ENCODE measurements at places on chromosomes 7 and 10.

DNA sequence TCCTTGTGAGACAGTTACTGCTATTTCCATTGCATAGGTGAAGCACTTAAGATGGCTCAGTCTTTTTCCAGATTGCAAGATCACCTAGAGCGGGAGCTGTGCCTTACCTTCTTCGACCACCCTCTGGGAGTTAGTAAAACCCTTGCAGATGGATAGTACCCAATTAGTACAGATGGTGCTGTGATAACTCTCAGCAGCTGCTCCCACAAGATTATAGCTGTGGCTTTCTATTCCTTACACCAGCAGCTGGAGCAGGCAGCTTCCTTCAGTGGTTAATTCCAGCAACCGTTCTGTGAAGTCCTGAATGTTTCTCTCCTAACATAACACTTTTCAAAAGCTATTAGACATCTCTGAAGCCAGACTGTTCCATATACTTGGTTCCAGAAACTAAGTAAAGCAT is 796.8 kb downstream of the XPNPEP1 start:
- no peak for DNase-seq

- DNase-seq: no peak
Measured at GRCh38 chr7:52825611-52826010, 209.8 kb upstream of the POM121L12 start.

DNA sequence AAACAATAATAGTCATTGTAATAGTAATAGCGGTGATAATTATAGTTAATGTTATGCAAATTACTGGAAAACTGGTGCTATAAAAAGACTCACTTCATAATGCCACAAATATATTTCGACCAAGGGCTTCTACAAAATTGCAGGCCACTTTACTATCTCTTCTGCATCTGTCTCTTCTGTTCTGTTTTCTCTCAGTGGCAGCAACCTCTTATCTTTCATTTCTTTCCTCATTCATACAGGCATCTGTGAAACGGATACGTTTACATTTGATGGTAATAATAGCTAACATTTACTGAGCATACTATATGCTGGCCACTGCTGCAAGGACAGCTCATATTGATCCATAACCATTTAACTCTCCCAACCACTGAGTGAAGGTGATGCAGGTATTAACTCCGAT is 537.4 kb upstream of the PFKP start:
- DNase-seq: no peak

- DNase-seq: peak; percentile 10
Measured at GRCh38 chr7:131948434-131949053, 392.1 kb upstream of the PODXL start.

DNA sequence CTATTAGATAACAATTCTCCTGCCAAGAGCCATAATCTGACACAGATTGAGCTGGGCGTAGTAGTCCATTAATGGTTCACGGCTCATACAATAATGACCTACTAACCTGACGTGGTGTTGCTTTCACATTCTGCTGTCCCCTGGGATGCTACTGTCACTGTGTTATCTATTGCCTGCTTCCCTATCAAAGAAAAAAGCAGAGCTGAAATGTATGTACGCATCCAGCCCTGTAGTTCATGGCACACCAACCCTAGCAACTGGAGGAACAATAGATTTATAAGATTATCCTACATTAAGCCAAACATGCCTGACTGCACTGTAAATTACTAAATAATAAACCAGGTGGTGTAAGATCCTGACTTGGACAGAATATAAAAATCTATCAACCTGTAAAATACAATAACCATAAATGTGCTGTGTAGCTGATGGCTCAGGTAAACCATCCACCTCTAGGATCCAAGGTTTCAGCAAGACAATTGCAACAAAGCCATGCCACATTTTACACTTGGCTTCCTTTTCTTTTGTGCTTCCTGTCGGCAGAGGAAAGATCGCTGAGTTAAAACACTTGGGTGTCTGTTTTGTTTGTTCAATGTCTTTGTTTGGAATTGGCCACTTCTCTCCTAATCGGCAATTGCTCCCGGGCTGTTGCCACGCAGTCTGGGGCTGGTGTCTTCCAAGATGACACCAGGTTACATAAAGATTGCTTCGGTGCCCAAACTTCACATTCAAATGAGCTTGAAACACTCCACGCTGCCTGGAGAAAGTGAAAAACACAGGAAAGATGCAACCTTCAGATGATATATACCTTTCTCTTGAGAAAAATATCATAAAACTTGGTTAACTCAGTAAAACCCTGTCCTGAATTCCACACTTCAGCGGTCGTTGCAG is 143.9 kb upstream of the MGMT start:
- no peak for DNase-seq

- no peak for DNase-seq
Measured at GRCh38 chr7:145916776-145917175, 199.8 kb upstream of the CNTNAP2 start.

DNA sequence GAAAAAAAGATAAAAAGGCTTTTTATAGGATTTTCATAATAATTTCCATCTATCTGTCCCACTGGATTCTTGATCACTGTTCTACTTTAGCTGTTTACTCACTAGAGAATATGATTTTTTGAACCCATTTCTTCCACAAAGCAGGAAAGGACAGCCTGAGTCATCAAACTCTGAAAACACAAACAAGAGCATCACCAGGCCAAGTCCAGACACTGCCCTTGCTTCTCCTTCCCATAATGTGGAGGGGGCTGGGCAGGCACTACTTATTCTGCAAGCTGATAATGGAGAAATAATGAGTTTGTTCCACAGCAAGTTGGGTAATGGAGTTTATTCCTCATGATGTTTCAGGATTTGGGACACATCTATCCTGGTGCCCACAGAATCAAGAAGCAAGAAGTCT is 13.0 kb upstream of the KCNIP2 start:
- DNase-seq: no peak

DNA sequence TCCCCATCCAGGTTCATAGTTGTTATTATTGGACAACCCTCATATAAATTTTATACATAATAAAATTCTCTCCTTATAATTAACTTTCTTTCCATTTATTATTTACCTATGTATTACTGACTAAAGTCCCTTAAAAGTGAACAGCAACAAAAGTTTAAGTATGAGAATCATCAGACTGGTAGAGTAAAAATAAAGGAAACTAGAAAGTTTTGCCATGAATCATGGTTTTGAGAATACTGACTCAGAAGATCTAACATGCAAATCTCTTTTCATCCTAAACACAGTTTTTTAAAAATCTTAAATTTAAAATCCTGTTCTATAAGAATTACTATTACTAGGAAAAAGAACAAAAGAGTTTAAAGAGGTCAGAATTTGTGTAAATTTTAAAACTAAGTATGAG is 32.1 kb downstream of the HERC4 start:
- DNase-seq: no peak

- DNase-seq: no peak
Measured at GRCh38 chr7:38568497-38568896, 62.7 kb downstream of the AMPH start.

GRCh38 chr7:128908750-128909624 is 1.5 kb downstream of the KCP start:
- DNase-seq: no peak

DNA sequence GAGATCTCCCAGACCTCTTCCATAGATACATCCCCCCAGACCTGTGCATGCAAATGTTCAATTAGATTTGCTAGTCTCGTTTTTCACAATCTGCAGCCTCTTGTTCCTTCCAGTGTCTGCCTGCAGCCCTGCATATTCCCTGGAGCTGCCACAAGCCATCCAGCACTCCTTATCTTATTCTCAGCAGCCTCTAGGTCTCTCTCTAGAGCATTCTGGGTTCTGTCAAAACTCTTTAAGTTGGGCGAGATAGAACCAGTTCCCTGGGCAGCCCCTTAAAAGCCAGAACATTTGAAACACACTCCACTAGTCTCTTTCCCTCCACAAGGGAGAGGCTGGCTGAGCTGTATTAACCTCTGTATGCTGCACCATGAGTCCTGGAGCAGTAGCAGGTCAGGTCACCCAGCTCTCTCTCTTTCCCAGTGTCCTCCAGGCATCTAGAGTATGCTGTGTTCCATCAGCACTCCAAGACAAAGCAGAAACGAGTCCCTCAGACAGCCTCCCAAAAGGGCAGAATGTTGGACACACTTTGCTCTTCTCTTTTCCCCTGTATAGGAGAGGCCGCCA is 20.6 kb upstream of the MCM10 start:
- DNase-seq: no peak

- DNase-seq: no peak
Measured at GRCh38 chr10:114208351-114208750, 29.2 kb downstream of the TDRD1 start.

DNA sequence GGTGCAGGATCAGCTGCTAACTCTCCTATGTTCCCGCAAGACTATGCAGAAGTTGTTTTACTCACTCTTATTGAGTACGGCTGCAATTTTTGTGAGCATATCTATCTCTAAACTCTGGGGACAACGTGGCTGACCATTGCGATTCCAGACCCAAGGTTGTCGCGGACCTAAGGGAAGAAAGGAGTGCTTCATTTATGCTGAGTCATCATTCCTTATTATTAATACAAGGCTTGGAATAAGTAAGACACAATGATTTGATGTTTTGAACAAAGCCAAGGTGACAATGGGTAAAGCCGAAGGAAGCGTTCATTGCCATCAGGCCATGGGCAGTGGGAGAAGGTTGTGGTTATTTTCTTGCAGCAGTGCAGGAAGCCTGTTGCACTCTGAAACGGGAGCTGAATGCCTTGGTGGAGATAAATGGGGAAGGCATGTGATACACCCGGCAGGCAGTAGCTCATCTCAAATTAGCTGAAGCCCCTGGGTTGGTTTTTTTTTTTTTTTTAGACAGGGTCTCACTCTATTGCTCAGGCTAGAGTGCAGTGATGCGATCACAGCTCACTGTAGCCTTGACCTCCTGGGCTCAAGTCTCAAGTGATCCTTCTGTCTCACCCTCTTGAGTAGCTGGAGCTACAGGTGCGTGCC is 605.7 kb downstream of the TYW1 start:
- no peak for DNase-seq

DNA sequence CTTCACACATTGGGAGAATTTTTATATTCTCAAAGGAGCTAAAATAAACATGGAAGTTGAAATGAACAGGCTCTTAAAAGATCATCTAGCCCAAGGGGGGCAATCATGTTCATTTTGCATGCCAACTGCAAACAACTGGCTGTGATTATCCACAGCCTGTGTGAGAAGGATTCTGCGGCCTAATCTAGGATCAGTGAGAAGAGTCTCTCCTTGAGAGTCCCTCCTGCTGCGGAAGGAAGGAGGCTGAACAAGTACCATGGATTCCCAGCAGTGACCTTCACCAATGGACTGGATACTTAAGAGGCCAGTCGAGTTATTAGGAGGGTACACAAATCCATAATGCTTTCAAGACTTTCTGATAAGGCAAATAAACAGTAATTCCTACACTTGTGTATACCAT is 76.7 kb downstream of the IGF2BP3 start:
- no peak for DNase-seq

DNA sequence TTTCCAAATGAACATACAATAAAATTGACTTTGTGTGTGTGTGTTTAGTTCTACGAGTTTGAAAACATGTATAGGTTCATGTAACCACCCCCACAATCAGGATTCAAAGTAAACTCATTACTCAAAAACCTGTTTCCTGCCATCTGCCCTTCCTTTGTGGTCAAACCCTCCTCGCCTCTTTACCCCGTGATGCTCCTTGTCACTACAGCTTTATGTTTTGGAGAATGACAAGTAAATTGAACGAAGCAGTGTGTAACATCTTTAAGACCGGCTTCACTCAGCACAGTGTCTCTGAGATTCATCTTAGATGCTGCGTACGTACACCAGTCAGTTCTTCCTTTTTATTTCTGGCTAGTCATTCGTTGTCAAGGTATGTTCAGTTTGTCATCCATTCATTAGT is 54.6 kb upstream of the MKI67 start:
- DNase-seq: no peak

DNA sequence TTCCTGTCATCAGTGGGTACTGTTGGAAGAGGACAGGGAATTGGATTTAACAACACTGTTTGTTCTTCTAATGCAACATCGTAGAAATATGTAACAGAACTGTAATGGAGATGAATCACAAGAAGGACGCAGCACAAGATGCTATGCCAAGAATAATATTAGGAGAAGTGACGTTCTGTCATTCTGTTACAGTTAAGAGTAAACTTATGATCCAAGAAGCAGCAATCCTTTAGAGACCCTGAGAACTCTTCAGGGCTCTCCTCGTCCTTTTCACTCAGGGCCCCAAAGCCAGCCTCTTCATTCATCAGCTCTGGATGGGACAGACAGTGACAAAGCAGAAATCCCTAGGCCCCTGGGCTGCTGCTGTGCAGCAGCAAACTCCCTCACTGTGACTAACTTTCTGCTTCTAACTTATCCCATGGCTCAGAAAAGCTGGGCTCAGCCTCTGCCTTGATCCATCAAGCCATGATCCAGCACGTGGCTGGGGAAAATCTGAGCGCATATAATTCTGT is 8.7 kb upstream of the IL6 start:
- no peak for DNase-seq

DNA sequence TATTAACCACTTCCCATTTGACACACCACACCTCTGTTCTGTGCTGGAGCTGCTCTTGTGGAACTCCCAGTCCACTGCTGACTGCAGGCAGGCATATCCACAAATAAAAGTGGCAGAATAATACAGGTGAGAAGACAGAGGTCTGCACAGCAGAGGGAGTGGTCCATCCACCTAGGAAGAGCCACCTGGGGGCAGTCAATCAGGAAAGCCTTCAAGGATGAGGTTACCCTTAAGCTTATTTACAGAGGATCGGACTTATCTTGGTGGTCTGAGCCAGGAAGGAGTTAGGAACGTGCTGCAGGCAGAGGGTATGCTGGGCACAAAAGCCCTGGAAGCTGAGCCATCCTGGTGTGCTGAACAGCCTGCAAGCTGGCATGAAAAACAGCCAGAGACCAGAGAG is 78.7 kb downstream of the FRMPD2 start:
- no peak for DNase-seq

DNA sequence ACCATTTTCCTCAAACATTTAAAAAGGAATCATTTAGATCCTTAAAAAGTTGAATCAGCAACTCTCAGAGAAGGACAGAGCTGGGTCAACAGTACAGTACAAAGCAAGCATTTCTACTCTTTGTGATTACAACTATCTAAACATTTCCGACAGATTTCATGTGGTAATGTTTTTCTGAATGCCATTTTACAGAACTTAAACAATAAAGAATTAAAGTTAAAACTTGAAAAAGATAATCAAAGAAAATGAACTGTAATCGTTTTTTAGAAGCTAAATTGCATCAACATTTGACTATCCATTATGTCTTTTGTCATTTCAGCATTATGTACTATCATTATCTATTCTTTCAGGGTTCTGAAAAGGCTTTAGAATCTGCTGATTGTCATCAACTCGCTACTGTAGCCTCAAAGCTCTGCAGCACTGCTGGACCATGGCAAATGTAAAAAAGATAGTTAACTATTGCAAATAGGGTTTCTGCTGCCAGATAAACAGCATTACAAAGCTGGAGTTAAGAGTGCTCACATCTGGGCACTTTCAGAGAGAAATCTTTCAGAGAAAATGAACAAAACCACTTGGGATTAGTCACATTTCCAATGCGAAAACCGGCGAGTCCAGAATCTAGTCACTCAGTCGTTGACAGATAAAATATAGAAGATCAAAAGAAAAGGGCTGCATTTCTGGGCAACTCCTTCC is 160.4 kb upstream of the LAMB4 start:
- DNase-seq: no peak

Data from body of pancreas (tissue), 4 donors.